ENCODE measurements at places on chromosomes 6 and 20.

GRCh38 chr6:161200610-161201370, 73.1 kb downstream of the AGPAT4 start:
- no peak for DNase-seq

- DNase-seq, result peak; percentile 29
These were observed 124.0 kb downstream of the TOX2 start for GRCh38 chr20:44038681-44039123.

DNA sequence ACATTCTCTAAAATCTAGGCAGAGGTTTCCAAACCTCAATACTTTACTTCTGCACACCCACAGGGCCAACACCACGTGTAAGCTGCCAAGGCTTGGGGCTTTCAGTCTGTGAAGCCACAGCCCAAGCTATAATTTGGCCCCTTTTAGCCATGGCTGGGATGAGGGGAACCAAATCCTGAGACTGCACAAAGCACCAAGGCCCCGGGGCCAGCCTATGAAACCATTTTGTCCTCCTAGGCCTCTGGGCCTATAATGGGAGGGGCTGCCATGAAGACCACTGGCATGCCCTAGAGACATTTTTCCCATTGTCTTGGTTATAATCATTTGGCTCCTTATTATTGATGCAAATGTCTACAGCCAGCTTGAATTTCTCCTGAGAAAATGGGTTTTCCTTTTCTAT, 513.0 kb upstream of the ADGRB3 start:
- no peak for DNase-seq

DNA sequence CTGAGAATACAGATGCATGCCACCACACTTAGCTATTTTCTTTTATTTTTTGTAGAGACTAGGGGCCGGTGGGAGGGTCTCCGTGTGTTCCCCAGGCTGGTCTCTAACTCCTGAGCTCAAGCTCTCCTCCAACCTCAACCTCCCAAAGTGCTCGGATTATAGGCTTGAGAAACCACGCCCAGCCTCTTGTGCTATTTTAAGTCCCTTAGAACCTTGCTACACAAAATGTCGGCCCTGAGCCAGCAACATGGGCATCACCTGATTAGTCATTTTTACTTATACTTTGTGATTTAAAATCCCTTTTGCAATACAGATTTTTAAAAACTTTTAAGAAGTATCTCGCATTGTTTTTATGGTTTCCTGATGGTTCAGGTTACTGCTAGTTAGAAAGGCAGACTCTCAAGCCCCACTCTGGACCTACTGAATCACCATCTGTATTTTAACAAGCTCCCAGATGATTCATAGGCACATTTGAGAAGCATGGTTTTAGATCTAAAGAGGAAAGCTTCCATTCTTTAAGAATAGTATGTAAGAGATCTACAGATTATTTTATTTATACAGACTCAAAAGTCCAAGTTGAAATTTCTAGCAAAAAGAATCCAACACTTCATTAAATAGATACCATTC, 186.3 kb downstream of the PTPRT start:
- no peak for DNase-seq
